ENCODE measurements at places on chromosomes 16 and 17.

- no peak for DNase-seq
Observed at GRCh38 chr17:43982171-43982570, 22.3 kb upstream of the NAGS start.

- peak; percentile 35 for DNase-seq
Observed at GRCh38 chr16:64051824-64052223, 1070.0 kb downstream of the CDH11 start.

DNA sequence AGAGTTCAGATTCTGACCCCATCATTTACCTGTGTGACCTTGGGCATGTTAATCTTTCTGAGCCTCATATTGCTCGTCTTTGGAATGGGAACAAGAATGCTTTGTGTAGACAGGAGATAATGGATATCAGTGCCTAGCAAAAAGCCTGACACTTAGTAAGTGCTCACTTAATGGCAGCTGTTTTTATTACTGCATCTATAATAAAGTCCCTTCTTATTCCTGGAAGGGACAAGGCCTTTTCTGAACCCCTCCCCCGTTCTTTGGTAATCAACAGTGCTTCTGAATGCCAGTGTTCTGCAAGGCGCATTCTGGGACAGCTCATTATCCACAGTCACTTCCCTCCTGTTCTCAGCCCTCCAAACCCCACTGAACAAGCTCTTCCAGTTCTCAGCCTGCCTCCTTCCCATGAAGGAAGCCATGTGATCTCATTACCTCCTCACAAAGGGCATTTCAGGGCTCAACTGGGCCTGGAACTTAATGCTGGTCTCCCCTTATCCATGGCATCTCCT lies 25.1 kb upstream of the SUPT4H1 start:
- no peak for DNase-seq

DNA sequence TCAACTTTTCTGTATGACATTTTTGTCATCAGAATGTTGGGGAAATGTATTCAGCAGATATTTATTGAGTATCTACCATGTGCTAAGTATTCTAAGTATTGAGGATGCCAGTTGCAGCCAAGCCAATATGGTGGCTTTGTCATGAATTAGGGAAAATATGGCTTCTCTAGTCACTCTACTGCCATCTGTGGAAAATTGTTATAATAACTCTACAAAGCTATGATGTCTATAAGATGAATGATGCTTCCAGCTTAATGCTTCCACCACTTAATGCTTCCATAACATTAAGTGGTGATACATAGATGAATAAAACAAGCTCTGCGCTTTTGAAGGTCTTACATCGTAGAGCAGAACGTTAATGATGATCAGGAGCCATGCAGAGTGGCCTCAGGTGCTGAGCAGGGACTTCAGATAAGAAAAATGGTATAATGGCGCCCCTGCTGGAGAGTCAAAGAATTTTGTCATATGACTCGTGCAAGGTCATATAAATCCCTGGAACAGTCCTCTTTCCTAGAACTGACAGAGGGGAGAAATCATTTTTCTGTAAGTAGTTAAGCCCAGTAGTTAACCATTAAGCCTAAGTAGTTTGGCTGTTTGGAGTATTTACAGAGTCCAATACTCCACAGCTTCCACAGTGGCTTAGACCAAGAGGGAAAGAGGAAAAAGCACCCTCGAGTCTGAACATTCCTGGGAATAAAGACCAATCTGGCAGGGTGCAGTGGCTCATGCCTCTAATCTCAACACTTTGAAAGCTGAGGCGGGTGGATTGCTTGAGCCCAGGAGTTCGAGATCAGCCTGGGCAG lies 2.7 kb upstream of the TMIGD1 start:
- DNase-seq = no peak

GRCh38 chr17:80835816-80836657 lies 155.6 kb upstream of the CHMP6 start:
- DNase-seq = peak; percentile 74

DNA sequence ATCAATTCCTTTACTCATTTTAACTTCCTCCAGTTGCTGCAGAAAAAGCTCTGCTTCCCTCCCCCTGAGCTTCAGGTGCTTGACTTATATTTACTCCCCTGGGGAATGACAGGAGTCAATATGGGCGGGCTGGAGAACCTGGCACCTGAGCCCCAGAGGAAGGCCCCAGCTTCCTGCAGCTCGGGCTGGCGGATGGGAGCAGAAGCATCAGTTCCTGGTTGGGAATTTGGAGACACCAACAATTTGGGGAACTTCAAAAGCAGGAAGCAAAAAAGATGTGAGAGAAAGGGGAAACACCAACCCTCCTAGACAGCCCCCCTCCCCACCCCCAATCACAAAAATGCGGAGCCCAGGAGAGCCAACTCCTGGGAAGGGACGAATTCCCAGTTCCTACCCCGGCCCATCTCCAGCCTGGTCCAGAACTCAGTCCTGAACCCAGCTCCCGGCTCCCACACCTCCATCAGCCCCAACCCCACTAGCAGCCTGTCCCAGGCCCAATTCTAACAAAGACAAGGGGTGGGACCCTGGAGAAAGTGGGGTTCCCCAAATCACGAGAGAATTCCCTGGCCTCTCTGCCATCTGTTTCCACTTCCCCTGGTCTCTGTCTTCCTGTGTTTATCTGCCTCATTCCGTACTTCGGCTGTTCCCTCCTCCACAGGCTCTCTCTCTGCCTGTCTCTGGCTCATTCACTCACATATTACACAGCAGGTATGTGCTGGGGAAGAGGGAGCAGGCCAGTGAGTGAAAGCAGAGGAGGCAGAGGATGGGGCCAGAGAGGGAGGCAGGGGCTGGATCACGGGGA lies 16.2 kb upstream of the ASGR2 start:
- no peak for DNase-seq

DNA sequence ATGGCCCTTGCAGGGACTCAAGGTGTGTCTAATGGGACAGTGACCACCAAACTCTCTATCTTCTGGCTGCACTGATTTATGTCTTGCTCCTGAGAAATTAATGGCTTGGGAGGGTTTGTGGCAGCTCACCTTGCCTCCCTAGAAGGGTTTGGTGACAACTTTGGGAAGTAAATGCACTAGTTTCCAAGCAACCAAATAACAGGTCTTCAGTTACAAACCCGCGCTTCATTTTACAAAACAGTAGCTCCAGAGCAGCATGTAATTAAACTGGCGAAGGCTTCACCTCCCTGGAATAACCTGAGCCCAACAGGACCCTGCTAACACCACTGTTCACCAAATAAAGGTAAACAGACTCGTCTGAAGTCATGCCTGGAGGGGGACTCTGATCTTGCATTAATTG lies 318.3 kb downstream of the SLC39A11 start:
- DNase-seq = no peak

DNA sequence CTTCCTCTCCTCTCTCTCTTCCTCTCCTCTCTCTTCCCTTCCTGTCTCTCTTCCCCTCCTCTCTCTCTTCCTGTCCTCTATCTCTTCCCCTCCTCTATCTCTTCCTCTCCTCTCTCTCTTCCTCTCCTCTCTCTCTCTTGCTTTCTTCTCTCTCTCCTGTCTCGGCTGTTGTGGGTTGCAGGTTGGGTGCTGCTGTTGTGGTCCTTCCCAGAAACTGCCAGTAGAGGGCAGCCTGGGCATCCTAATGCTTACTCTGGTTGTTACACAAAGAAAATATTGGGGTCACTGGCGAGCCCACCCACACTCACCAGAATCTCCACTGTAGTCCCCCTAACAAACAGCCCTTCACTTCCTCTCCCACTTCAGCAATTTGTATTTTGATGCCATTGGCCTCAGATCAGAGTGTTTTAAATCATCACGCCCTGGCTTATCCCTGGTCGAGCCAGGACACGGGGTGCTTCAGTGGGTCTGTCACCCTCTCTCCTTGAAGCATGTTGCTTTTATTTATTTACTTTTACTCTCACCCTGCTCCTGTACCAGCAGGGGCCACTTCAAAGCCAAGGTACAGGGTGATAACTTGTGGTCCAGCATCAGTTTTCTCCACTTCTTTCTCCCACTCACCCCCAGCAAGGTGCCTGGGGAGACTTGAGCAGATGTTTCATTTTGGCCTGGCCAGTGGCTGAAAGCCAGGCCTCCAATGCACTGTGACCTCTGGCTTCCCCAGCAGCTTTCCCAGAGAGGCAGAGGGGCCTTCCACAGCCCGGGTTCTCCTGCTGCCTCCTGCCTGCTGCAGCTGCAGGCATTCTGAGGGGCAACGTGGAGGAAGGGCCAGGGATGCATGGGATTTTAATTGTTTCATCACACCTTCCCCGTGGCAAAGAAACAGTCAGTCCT lies 4.7 kb upstream of the MMP15 start:
- DNase-seq = peak; percentile 91
